ENCODE measurements at places on chromosomes 2 and 18. TPM values are rescaled to one million over a fixed set of nuclear protein-coding genes. Genes with fewer than 3 reads are reported as not detected.

- no peaks in the 10 kb centered on the region for H3K4me1 ChIP-seq
- H3K36me3 ChIP-seq = no peaks in the 10 kb centered on the region
- peaks cover 4% of the 10 kb centered on the region for H3K27me3 ChIP-seq
- DNase-seq = no peak
Observed at GRCh38 chr2:130245976-130246375, 47.7 kb upstream of the TUBA3E start.

GRCh38 chr2:159290289-159290907 is 3.9 kb upstream of the WDSUB1 start:
- no peaks in the 10 kb centered on the region for H3K27me3 ChIP-seq
- DNase-seq = no peak
- H3K4me3 ChIP-seq = no peak overlapping the region

GRCh38 chr2:200089756-200090109 is 134.4 kb downstream of the MAIP1 start:
- no peak for DNase-seq
- H3K4me1 ChIP-seq = no peaks in the 10 kb centered on the region
- H3K36me3 ChIP-seq = no peaks in the 10 kb centered on the region
- no peak overlapping the region for H3K27ac ChIP-seq
- H3K4me3 ChIP-seq = no peak overlapping the region
- H3K27me3 ChIP-seq = no peaks in the 10 kb centered on the region

DNA sequence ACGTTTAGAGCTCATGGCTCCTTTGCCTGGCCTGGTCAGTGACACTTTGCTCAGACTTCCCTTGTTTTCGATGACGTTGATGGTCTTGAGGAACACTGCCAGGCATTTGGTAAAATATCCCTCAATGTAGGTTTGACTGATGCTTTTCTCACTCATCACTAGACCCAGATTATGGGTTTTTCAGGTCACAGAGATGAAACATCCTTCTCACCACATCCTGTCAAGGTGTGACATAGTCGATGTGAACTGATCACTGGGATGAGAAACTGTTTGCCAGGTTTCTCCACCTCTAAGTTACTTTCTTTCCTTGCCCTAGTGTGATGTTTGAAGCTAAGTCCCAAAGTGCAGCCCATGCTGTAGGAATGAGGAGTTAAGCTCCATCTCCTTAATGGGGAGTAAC is 81.5 kb downstream of the AFF3 start:
- H3K27ac ChIP-seq = no peak overlapping the region
- no peak for DNase-seq

Gene FRZB
- 0.37 TPM for total RNA-seq

Gene AKAIN1
- total RNA-seq = not detected

Gene GAL3ST2
- 61.9 TPM for total RNA-seq

Data from transverse colon (tissue), 4 donors.